Hippocampal formation (tissue), 2 donors: ENCODE measurements at places on chromosomes 1 and 21.

- DNase-seq: no peak
These were observed 479.9 kb upstream of the PLXNA2 start for GRCh38 chr1:208724079-208724478.

DNA sequence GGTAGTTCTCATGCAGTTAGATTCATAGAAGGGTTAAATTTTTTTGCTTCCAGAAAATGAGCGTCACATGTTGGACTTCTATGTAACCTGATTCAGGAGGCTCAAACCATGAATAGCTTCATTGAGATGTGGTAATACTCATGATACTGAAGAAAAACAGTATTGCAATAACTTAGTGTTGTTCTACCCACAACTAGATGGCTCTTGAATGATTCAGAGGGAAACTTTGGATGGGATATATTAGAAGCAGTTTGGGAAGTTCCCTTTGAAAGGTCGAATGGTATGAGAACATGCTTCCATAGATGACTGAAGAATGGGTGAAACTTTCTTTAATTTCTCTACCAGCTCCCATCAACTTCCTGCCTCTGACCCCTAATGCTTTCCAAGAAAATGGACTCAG, 211.7 kb upstream of the PTGFR start:
- DNase-seq: no peak

DNA sequence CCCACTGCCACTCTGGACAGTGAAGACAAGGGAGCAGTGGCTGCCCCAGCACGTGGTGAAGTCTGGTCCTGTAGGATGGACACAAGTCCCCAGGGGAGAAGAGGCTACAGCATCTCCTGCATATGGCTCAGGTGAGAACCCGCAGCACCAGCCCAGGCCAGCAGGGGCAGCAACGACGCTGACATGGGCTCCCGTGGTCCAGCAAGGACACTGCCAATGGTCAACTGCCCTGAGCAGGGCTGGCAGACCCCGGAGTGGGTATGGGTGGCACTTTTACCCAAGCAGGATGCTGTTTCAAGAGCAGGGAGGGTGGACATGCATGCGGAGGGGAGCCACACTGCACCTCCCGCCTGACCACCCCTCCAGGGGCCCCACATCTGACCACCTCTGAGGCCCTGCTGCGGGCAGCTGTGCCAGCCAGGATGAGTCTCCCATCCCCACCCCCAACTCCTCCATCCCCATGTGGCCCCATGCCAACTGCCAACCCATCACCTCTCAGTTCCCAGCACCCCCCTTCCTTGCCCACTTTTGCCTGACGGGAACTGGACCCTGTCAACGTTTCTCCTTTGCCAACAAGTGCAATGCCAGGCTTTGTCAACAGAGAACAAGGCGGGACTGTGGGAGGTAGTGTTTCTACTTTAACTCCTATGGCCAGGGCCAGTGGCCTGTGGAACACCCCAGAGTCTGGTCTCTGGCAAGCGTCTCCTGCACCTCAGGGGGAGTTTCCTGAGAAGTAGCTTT, 8.6 kb downstream of the MORN1 start:
- DNase-seq: no peak

DNA sequence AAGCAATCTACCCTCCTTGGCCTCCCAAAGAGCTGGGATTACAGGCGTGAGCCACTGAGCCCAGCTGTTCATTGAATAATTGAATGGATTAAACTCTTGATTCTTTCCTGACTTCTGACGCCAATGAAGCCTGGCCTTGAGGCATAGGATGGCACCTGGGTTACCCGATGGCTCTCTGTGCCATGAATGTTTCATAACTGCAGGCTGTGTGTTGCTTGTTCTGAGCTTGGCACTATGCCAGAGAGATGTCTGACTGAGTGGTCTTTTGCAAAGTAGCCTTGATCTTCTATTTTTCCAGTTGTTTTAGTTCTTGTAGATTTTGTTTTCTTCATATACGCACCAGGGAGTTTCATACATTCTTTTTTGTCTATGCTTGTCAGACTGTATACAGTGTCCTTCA, 38.5 kb upstream of the AK4 start:
- no peak for DNase-seq

GRCh38 chr1:47803815-47804501, 193.2 kb downstream of the TRABD2B start:
- DNase-seq: no peak

GRCh38 chr1:74791491-74791890, 58.5 kb downstream of the TYW3 start:
- no peak for DNase-seq

GRCh38 chr1:170395149-170395548, 136.8 kb upstream of the GORAB start:
- no peak for DNase-seq
